Calu3 (cell line): ENCODE measurements at places on chromosomes 12 and 14.
A peak's percentile ranks its signal among the peaks of the same experiment; 100 is the strongest.

DNA sequence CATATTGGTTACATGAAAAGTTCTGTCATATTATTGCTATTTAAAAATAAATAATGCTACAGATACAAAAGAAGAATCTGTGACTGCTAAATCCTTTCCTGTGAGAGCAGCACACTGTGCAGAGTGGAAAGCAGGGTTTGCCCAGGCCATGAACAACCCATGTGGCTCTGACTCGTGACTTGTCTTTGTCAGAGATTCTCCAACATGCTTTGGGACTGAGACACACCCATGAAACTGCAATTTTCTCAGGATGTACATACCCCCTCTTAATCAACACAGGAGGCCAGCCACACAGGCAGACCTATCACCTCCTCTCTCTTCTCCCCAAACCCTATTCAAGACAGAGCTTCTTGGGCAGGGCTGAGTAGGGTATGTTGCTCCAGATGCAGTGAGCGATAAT is 96.8 kb upstream of the NTF3 start:
- H3K27me3 ChIP-seq = no peaks in the 10 kb centered on the region
- DNase-seq = no peak
- H3K4me1 ChIP-seq = no peaks in the 10 kb centered on the region
- H3K36me3 ChIP-seq = no peaks in the 10 kb centered on the region
- no peak overlapping the region for H3K27ac ChIP-seq
- H3K4me3 ChIP-seq = no peak overlapping the region

DNA sequence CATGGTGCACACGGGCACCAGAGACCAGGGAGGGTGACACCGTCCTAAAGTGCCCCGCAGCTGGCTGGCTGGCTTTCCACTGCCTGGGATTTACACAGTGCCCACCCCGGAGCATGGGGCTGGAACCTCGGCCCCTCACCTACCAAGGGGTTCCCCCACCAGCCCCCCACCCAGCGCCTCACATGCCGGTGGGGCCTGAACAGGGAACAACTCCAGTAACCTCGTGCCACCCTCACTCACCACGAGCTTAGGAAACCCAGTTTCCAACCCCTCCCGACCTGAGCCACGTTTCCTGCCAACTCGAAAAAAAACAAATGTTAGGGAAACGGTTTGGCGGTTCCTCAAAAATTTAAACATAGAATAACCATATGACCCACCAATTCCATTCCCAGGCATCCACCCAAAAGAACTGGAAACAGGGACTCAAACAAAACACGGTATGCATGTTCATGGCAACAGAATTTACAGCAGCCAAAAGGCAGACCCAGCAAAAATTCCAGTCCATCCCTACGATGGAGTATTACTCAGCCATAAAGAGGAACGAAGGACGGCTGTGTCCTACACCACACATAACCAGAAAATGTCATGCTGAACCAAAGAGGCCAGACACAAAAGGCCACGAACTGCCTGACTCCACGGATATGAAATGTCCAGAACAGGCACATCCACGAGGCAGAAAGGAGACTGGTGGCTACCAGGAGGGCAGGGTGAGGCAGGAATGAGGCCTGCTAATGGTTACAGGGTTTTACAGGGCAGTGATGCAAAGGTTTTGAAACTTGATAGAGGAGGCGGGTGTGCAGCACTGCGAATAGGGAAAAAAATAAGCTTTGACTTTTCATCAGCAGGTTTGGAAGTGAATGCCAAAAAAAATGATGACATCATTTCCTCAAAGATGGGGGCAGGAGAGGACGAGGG is 68.9 kb downstream of the NCOR2 start:
- peaks cover 24% of the 10 kb centered on the region for H3K36me3 ChIP-seq
- peaks cover 43% of the 10 kb centered on the region for H3K4me1 ChIP-seq
- no peak overlapping the region for H3K4me3 ChIP-seq
- DNase-seq = no peak
- H3K27me3 ChIP-seq = no peaks in the 10 kb centered on the region

DNA sequence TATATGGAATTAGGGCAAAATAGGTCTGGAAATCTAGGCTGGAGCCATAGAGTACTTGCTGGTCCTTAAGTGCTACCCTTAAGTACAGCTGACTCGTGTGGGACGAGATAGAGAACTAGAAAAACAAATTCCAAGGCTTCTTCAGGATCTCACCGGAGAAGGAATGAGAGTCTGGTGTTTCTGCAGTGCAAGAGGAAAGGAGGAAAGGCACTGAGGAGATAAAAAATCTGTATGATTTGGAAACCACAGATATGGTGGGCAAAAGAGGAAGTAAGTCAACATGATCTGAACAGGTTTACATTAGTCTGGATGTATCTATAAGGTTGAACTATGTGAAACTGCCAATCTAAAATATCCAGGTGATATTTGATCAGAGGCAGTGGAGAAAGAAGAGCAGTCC is 134.4 kb upstream of the SOX5 start:
- no peak for DNase-seq
- no peaks in the 10 kb centered on the region for H3K27me3 ChIP-seq
- H3K4me3 ChIP-seq = no peak overlapping the region
- H3K36me3 ChIP-seq = no peaks in the 10 kb centered on the region
- no peaks in the 10 kb centered on the region for H3K4me1 ChIP-seq
- no peak overlapping the region for H3K27ac ChIP-seq

DNA sequence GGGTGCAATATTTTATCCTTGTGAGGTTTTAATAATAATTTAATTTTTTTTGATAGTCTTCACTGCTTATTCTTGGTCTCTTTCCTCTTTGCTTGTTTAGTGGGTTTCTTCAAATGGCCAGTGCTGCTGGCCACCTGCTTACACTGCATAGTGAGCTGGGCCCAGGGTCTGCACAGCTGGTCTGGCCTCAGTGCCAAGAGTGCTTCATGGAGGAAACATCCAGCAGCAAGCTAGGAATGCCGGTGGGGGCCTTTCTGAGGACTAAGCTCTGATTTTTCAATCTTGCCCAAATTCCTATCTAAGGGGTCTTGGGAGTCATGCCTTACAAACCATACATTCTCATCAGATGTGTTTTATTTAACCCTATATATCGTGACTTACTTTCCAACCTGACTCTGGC is 13.3 kb upstream of the BDKRB2 start:
- no peak overlapping the region for H3K27ac ChIP-seq
- no peak for DNase-seq
- no peak overlapping the region for H3K4me3 ChIP-seq
- peaks cover 34% of the 10 kb centered on the region for H3K27me3 ChIP-seq
- H3K4me1 ChIP-seq = peaks cover 24% of the 10 kb centered on the region

- no peak overlapping the region for H3K4me3 ChIP-seq
- DNase-seq = no peak
- H3K27me3 ChIP-seq = no peaks in the 10 kb centered on the region
- no peaks in the 10 kb centered on the region for H3K36me3 ChIP-seq
- H3K27ac ChIP-seq = no peak overlapping the region
Observed at GRCh38 chr12:76790564-76791552, 26.9 kb downstream of the ZDHHC17 start.

DNA sequence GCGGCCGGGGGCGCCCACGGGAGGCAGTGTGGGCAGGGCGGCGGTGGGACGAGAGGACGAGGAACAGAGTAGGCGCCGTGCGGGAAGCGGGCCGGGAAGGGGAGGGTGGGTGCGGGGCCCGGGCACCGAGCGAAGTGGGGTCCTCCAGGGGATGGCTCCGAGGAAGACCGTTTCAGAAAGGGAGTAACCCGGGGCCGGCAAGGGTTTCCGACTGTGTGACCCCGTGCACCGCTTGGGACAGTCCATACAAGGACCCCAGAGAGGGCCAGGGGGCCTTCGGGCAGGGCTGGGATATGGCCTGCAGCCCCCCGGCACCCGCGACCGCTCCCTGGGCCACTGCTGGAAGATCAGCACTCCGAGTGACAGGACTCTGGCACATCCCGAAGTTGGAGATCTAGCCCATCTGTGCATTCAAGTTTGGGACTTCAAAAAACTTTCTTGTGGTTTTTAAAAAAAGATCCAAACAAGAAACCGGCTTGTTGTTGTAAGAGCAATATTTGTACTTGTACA is 448 bp downstream of the TSPAN9 start:
- H3K36me3 ChIP-seq = peaks cover 13% of the 10 kb centered on the region
- H3K27ac ChIP-seq = no peak overlapping the region
- DNase-seq = no peak
- H3K4me3 ChIP-seq = peak overlapping the region; percentile 82
- H3K4me1 ChIP-seq = no peaks in the 10 kb centered on the region

DNA sequence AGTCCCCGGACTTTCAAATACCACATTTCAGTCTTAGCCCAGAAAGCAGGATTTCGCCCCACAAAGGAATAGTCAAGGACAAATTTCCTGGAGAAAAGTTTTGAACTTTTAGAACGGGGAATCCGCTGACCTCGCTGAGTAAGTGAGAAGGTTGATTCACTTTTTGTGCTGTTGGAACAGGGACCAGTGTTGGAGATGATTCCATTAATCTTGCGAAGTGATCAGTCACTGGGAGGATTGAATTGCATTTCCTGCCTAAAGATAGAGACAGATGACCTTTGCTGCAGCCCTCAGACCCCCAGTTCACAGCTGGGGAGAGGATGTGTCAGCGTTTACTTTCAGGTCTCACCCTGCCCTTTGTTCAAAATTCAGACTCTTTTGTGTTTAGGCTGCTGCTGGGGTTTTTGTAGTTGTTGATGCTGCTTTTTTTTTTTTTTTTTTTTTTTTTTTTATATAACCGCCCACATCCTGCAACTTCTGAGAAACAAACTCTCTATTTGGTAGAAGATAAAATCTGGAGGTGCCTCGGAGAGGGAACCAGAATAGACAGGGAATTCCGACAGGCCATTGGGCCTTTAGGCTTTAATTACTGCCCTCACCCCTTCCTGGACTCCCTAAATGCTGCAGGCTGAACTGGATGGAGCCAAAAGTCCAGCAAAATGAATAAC is 9.8 kb upstream of the KDM2B start:
- no peaks in the 10 kb centered on the region for H3K4me1 ChIP-seq
- peak overlapping the region; percentile 81 for H3K27ac ChIP-seq
- H3K4me3 ChIP-seq = peak overlapping the region; percentile 66
- DNase-seq = no peak
- peaks cover 29% of the 10 kb centered on the region for H3K27me3 ChIP-seq

DNA sequence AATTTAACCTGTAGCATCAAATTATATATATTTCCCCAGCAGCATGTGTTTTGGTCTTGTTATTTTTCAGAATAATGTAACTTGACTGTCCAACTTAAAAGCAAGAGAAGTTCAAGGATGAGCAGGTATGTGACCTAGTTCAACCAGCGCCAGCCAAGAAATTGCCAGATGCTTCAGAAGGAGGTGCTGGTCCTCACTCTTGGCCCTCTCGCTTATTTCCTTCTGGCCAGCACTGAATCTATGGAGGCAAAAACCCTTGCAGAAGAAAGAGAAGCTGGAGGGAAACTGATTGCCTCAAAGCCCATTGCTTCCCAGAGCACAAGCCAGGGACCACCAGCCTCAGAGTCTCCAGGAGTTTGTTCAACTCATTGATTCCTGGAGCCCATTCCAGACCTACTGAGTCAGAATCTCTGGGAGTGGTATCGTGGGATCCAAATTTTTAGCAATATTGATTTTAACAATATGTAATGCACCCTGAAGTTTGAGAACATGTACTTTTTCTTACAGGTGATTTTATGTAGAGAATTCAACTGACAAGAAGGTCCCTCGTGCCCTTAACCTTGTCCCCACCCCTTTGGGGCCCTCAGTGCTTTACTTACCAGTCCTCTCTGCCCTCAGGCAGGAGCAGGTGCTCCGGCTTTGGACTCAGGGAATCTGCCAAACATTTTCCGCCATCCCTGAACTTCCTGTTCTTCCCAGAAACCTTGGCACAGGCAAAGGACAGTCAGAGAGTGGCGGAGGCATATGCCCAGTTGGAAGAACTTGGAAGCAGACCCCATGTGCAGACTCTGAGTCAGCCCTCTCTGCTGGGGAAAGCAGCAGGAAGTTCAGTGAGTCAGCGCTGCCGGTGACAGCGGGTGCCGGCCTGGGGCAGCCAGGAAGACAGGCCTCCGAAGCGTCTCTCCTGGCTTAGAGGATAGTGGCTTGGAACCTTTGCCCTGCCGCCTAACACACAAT is 10.4 kb downstream of the BEST3 start:
- H3K4me3 ChIP-seq = peak overlapping the region; percentile 59
- peaks cover 6% of the 10 kb centered on the region for H3K36me3 ChIP-seq
- H3K27me3 ChIP-seq = no peaks in the 10 kb centered on the region
- peaks cover 44% of the 10 kb centered on the region for H3K4me1 ChIP-seq
- DNase-seq = peak; percentile 85

DNA sequence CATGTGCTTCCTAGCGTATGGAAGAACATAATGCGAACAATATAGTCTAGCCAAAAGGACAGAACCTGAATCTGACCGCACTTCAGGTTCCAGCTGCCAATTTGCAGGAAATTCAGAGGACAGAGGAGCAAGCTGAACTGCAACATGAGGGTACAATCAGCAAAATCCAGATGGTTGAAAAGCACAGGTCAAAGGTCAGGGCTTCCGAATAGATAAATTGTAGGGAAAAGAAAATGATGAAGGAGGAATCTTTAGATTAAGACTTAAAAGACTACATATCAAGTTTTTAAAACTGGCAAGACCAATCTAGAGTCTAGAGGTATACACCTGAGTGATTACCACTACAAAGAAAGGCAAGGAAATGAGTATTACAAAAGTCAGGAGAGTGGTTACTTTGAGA is 42.1 kb upstream of the SELPLG start:
- peaks cover 9% of the 10 kb centered on the region for H3K4me1 ChIP-seq
- no peak overlapping the region for H3K4me3 ChIP-seq
- H3K27me3 ChIP-seq = no peaks in the 10 kb centered on the region

GRCh38 chr12:92411687-92412086 is 266.0 kb upstream of the BTG1 start:
- H3K4me1 ChIP-seq = peaks cover 13% of the 10 kb centered on the region
- no peaks in the 10 kb centered on the region for H3K36me3 ChIP-seq
- DNase-seq = no peak
- H3K27me3 ChIP-seq = no peaks in the 10 kb centered on the region

DNA sequence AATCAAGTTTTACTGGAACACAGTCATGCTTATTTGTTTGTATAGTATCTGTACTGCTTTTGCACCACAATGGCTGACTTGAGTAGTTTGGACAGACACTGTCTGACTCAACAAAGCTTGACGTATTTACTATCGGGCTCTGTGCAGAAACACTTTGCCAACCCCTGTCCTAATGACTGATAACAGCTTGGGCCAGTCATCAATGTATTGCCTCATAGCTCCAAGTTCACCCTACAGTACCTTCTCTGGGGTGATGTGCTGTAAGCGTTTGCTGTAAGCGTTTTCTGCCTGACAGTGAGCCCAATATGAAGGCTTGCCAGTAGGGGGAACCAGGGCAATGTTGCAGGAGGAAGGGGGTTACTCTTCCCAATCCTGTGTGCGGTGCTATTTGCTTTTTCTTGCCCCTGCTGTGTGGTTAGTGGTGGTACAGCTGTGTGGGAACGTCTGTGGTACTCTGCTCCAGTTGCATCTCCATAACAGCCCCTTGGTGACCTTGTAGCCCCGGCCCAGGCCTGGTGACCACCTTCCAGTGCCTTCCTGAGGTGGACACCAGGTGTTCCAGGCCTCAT is 5.4 kb upstream of the CCDC177 start:
- H3K4me3 ChIP-seq = no peak overlapping the region
- H3K27ac ChIP-seq = no peak overlapping the region
- H3K36me3 ChIP-seq = no peaks in the 10 kb centered on the region
- peaks cover 19% of the 10 kb centered on the region for H3K27me3 ChIP-seq
- peak; percentile 66 for DNase-seq
